ENCODE measurements at places on chromosomes 1 and 21. TPM values are rescaled to one million over a fixed set of nuclear protein-coding genes. Genes with fewer than 3 reads are reported as not detected.

Gene PMF1
- polyA plus RNA-seq = 69.0 TPM

Gene C1orf52
- 17.8 TPM for polyA plus RNA-seq

Gene KCNC4
- polyA plus RNA-seq = 1.9 TPM

Gene NBPF11
- polyA plus RNA-seq = 6.5 TPM

Gene TRIM62
- 5.0 TPM for polyA plus RNA-seq

Gene AMY1B
- polyA plus RNA-seq = not detected

Gene LRRN2
- polyA plus RNA-seq = 0.88 TPM

Gene CLDN8
- polyA plus RNA-seq = 1.4 TPM

Gene CLEC20A
- not detected for polyA plus RNA-seq

Gene RCSD1
- 1.5 TPM for polyA plus RNA-seq

Gene SRSF11
- 131 TPM for polyA plus RNA-seq

Gene ATP6V1G3
- polyA plus RNA-seq = not detected

Gene MAP3K6
- 110 TPM for polyA plus RNA-seq

Gene ITLN2
- 0.09 TPM for polyA plus RNA-seq

Gene AADACL3
- polyA plus RNA-seq = not detected

Gene FCRL2
- polyA plus RNA-seq = 0.18 TPM

Gene PLA2G4A
- 6.3 TPM for polyA plus RNA-seq

Gene NOL9
- polyA plus RNA-seq = 5.7 TPM

Gene CTXND2
- polyA plus RNA-seq = not detected

Gene PEX11B
- 26.4 TPM for polyA plus RNA-seq

Gene IQCC
- polyA plus RNA-seq = 1.5 TPM

Gene NBPF6
- not detected for polyA plus RNA-seq

Gene RNU1-4
- not detected for polyA plus RNA-seq

Gene LEMD1
- polyA plus RNA-seq = 0.81 TPM

Gene DCDC2B
- polyA plus RNA-seq = 0.06 TPM

Gene ANKRD35
- polyA plus RNA-seq = 17.0 TPM

Gene KCNE2
- polyA plus RNA-seq = 0.07 TPM

Gene SIKE1
- 16.4 TPM for polyA plus RNA-seq

Gene PRAMEF6
- not detected for polyA plus RNA-seq

Gene PRMT2
- 91.4 TPM for polyA plus RNA-seq

Gene CD84
- 0.26 TPM for polyA plus RNA-seq

Gene ST6GALNAC5
- polyA plus RNA-seq = 0.14 TPM

Gene ERICH3
- 0.02 TPM for polyA plus RNA-seq

Gene TCP10L
- 0.67 TPM for polyA plus RNA-seq

Gene SH2D5
- 0.12 TPM for polyA plus RNA-seq

Gene CACNA1S
- polyA plus RNA-seq = not detected

Gene CELA3A
- polyA plus RNA-seq = 2.6 TPM

Gene OR2T11
- not detected for polyA plus RNA-seq

Gene PAX7
- not detected for polyA plus RNA-seq

Gene C1orf87
- not detected for polyA plus RNA-seq

Gene EXO1
- 2.7 TPM for polyA plus RNA-seq
